ENCODE measurements at places on chromosomes 4 and X.

DNA sequence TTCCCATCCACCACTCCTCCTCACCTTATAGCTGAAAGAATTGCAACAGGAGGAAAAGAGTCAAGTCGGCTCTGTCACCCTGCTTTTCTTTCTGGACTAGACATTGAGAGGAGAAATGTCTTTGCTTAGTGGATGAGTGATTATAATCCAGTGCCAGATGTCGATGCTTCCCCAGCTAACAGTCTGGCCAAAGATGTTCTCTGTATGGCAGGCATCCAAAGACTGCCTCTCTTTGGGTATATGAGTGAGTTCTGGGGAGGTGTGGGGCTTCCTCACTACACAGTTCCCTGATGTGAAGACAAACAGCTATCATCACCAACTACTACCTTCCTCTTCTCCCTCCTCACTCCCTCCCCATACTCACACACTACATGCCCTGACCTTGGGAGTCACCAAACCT is 90.9 kb downstream of the COMMD8 start:
- DNase-seq = no peak

GRCh38 chr4:99762728-99763127 is 53.9 kb upstream of the DAPP1 start:
- DNase-seq = no peak

- DNase-seq = no peak
These were observed 480.7 kb downstream of the INPP4B start for GRCh38 chr4:142365391-142365790.

- DNase-seq = peak; percentile 0
These were observed at the start of gene GK for GRCh38 chrX:30653415-30654131. GK (plus strand) TSS chrX:30653423; CDS start chrX:30653538, 115 bp downstream.

DNA sequence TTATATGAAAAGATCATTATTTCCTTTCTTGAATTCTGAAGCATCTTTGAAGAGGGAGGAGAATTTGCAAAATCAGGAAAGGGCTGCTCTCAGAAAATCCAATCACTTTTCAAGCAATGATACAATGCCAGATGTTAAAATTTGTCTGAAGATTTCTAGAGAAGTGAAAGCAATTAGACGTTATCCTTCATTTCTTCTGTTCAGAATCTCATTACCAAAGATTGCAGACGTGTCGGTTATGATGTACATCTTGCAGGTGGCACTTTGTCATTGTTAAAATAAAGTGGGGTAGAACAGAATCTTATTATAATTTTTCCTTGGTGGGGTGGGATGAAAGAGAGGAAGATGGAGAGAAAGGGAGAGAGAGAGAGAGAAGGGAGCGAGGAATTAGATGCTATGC is 296.4 kb upstream of the STS start:
- DNase-seq = no peak

DNA sequence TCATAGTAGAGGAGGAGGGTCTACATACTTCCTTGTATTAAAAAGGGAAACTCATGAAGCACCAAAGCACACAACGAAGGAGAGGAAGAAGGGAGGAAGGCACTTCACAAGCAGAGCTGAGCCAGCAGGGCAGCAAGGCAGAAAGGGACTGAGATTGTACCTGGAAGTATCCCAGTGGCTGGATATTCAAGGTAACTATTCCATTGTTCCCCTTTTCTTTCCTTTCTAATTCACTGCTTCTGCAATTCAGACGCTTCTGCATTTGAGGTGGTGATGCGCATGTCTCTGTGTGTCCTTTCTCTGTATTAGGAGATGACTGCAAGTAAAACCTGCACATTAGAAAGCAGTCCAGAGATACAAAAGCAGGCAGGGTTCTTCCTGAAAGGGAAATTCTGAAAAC is 54.9 kb downstream of the UBQLN2 start:
- no peak for DNase-seq

All from stimulated activated CD8-positive, alpha-beta memory T cell treated with anti-CD3 and anti-CD28 coated beads, Interleukin-2, amount 100 ng/mL, for 1 hour (primary cell).